GM13976 (cell line): ENCODE measurements at places on chromosomes 5 and 9.

DNA sequence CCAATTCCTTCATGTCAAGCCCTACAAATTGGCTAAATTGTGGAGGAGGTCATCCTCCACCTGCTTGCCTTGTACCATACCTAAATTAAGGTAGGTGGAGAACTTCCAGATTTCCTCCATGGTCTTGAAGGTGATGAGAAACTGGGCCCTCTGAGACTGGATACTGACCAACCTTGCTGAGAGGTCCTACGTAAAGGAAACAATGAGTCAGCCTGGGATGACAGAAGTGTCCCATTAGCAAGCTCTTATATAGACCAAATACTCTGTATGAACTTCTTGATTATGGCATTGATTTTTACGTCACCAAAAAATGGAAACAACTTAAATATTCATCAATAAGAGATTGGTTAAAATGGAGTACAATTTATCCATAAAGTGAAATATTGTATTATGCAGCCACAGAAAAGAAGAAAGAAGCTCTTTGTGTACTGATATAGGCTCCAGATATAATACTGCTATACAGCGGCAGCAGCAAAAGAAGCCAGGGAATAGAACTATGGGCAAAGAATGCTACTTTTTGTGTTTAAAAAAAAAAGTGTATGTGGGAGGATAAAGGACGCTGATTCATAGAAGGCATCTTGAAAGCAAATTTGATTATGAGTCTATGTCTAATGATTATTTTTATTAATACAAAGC, 18.3 kb downstream of the SH3TC2 start:
- DNase-seq, result no peak

DNA sequence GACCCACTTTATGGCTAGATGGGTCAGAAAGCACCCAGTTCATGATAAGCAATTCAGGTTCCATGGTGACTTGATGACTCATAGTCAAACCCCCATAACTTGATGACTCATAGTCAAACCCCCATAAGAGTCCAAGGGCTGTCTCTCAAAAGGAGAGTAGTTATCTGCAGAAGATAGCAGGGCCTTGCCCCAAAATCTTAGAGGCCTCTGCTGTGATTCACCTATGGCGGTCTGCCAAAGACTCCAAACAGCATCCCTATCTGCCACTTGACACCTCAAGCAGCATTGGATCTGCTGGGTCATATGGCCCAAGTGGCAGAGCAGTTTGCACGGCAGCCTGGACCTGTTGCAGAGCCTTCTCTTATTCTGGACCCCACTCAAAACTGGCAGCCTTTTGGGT, 395.2 kb upstream of the KIF2A start:
- no peak for DNase-seq

DNA sequence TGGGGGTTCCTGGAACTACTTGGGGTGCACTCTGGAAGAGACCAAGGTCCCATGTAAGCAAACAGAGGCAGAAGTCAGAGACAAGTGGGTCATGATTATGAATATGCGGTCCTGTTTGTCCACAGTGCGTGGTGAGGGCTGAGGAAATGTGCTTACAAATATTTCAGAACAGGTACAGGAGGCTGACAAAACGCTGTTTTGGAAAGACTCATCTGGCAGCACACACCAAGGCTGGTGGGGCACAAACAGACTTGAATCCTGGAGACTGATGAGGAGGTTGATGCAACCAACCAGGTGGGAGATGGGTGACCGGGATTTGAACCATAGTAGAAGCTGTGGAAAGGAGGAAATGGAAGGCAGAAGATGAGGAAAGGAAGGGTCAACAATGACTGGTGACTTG, 83.8 kb downstream of the ADRB2 start:
- no peak for DNase-seq

DNA sequence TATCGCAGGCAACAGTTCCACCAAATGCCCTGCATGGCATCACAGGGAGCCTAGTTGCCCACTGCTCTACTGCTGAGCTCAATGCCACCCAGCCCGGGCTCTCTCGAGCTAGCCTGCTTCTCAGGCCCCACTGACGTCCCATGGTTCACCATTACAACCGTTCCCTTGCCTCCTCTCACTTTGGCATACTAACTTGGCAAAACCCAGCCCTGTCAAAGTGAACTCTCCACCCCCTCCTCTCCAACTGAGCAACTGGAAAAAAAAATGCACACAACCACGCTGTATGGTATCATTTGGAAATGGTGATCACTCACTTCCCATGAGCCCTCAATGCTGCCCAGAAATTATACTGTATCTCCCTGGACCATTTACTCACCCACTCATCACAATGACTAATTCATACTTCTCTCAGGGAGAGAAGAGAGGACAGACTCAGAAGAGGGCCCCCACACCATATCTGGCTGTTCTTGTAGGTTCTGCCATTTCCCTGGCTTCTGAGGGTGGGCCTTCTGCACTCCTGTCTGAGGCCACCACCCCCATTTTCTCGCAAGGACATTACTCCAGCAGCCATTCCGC, 51.4 kb upstream of the RARS1 start:
- DNase-seq, result no peak

GRCh38 chr9:123509646-123510045, 153.6 kb downstream of the CRB2 start:
- DNase-seq, result peak; percentile 5

- DNase-seq, result peak; percentile 53
These were observed 97.4 kb downstream of the HOMER1 start for GRCh38 chr5:79416499-79416898.

GRCh38 chr5:160685695-160686094, 166.3 kb downstream of the ATP10B start:
- DNase-seq, result peak; percentile 43
